Activated naive CD8-positive, alpha-beta T cell treated with anti-CD3 and anti-CD28 coated beads, Interleukin-2, amount 50 U/mL, for 16 hours (primary cell): ENCODE measurements at places on chromosomes 5 and 9.

DNA sequence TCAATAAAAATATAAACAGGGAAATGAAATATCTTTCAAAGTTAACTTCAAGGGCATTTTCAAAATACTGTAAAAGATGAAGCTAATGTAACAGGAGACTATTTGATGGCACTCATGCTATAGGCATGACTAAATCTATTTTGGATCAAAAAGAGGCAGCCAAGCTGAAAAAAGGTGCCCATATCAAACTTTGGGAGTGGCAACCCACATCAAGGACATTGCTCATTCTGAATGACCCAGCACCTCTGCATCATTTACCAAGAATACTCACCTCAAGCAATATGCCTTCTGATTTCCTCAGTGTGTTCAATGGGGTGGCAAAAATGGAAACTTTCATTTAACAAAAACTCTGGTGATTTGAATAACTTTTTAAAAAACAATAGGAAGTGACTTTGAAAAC lies 853.3 kb downstream of the TLE1 start:
- DNase-seq, result no peak

DNA sequence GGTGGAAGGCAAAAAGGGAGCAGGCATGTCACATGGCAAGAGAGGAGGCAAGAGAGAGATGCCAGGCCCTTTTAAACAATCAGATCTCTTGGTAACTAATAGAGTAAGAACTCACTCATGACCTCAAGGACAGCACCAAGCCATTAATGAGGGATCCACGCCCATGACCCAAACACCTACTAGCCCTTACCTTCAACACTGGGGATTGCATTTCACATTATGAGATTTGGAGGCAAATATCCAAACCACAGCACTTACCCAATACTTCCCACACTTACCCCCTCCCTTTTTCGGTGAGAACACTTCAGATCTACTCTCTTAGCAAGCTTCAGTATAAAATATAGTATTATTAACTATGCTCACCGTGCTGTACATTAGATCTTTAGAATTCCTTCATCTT lies 41.9 kb downstream of the ZNF354A start:
- DNase-seq, result no peak

GRCh38 chr5:120137582-120137981 lies 326.5 kb upstream of the PRR16 start:
- DNase-seq, result no peak

GRCh38 chr5:75568202-75568601 lies 43.1 kb upstream of the ANKDD1B start:
- DNase-seq, result no peak

DNA sequence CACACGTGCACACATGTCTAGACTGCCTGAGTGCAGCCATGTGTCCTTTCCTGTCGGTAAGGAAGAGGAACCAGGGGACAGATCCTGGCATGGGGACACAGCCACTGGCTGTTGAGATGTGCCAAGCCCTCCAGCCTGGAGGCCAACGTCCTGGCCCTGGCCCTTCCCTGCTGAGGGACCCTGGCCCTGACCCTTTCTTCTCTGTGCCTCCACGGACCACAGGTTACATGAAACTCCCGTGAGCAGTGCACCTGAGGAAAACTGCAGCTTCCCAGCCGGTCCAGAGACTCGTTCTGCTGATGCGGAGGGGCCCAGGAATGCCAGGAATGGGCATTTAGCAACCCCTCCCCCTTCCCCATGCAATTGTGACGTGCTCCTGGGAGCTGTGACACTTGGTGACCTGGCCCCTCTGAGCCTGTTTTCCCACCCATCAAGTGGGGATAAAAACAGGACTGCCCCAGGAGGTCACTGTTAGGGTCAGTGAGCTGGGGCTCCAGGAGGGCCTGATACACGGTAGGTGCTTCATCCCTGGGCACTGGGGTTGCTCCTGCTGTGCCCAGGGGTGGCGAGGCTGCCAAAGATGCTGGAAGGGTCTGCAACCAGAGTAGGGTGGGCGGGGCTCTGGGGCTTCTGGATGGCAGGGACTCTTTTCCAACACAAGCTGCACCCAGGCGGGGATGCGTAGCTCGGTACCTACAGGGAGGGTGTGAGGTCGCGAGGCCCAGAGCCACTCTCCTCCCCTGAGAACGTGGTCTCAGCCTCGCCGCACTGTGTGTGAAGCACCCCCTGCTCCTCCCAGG lies 151.5 kb downstream of the C9orf50 start:
- DNase-seq, result no peak

- no peak for DNase-seq
These were observed 13.4 kb upstream of the FANCC start for GRCh38 chr9:95330720-95331404.

DNA sequence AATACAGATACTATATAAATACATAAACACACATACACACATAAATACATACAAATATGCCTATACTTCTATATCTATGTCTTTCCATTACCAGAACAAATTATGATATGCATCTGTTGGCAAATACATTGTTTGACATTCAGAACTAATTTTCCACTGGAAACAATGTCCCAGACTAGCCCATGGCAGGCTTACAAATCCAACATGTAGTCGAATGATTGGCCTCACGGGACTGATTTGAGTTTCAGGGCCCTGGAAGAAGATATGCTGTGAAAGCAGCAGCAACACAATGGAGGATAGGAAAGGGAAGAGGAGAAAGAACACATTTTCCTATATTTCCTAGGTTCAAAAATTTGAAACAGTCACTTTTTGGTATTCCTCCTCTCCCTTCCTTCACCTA lies 881.1 kb upstream of the DMAC1 start:
- no peak for DNase-seq

DNA sequence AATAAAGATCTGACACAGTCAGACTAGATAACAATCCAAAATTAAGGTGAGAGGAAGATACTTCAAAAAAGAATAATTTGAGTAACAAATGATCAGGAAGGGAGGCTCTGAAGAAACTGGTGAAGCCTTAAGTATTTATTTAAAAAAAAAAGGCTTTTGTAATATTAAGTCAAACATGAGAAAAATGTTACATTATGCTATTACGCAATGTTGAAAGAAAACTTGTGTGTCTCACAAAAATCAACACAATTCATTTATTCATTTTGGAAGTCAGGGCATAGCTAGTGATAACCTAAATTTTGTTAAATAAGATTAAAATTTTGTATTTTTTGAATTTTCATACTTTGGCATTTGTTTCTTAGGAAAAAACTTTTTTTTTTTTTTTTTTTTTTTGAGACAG lies 28.2 kb downstream of the WDR41 start:
- no peak for DNase-seq
